Stimulated activated CD4-positive, alpha-beta T cell treated with anti-CD3 and anti-CD28 coated beads, TNF-alpha, amount 100 ng/mL, for 1 hour (primary cell): ENCODE measurements at places on chromosomes 6 and 20.

DNA sequence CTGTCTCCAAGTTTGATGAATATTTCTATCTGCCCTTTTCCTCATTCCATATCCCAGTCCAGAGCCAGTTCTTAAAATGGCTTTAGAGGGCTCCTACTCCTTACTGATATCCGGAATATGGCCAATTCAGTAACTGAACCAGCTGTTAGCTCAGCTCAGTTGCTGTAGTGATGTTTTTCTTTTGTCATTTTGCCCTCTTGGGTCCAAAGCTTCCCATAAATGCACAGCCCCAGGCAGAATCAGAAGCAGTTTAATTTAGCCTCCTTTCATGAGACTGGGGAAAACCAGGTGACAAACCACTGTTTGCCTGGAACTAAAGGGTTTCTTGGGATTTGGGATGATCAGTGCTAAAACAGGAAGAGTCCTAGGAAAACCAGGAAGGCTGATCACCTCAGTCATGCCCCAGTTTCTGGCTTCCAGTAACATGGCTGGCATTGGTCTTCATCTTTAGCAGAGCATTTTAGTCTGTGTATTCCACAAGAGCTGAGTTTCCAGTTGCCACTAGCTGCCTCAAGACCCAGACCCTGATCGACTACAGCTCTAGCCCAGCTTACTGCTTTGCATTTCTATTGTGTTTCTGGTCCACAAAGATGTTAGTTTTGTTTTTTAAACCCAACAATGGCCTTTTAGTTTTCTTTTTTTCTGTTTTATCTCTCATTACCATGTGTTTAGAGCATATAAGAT, 40.6 kb upstream of the REV3L start:
- no peak for DNase-seq

DNA sequence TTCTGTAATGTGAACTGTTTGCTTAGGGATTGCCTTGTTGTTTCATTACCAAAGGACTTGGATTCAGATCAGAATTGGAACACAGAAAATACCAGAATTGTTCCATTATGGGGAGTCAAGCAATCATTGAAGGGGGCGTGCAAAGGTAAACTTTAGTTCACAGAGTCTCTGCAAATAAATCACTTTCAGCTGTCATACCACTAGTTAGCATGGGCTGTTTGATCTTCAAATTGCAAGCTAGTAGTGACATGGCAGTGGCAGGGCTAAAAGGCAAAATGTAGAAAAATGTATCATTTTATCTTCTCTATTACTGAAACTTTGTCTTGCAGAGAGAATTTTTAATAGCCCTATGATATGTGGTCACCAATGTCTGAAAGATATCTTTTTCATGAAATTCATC, 483.2 kb upstream of the NRSN1 start:
- DNase-seq, result no peak

DNA sequence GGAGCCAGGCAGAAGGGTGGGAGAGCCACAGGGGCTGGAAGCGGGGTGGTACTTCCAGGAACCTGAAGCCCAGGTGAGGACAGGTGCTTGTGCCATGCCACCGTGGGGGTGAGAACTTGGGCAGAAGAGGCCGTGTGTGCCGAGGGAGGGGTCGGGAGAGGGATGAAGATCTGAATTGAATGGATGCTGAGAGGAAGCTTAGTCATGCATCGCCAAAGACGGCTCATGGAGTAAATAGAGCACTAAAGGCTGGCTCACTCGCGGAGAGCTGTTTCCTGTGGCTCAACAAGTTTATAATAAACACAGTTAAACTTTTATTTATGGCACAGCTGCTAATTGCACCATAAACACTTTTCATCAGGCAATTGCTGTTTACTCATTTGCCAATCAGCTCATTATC, 21.7 kb upstream of the MYT1 start:
- no peak for DNase-seq

GRCh38 chr6:169200893-169201514, 52.6 kb downstream of the THBS2 start:
- DNase-seq, result no peak

DNA sequence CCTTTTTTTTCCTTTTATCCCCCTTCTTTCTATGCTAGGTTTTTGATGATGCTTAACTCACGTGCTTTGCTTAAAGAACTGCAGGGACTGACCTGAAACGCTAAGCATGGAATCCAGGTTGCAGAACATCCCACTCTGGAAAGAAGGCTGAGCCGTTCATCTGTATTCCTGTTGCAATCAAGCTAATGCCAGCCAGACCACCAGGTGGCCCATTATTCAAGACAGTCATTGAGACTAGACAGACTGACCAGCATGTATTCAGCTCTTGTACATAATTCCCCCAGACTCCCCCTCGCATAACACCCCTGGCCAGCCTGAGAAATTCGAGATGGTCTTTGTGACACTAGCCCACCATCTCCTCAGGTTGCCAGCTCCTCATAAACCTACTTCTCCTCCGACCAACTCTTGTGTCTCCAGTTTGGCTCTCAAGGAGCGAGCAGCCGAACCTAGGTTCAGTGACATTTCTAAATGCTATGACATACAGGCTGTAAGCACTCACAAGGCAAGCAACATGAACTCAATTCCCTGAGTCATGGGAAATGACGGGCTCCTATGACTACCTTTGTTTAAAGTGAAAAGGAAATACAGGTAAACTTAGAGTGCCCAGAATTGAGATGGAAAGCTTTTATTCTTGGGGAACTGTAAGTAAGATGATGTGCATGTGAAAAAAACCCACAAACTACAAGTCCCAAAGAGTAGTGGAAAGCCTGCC, 309.3 kb upstream of the CDYL start:
- no peak for DNase-seq

GRCh38 chr6:7566107-7566506, 23.9 kb upstream of the SNRNP48 start:
- DNase-seq, result no peak

- DNase-seq, result no peak
Measured at GRCh38 chr20:37808233-37809070, 94.5 kb upstream of the VSTM2L start.

DNA sequence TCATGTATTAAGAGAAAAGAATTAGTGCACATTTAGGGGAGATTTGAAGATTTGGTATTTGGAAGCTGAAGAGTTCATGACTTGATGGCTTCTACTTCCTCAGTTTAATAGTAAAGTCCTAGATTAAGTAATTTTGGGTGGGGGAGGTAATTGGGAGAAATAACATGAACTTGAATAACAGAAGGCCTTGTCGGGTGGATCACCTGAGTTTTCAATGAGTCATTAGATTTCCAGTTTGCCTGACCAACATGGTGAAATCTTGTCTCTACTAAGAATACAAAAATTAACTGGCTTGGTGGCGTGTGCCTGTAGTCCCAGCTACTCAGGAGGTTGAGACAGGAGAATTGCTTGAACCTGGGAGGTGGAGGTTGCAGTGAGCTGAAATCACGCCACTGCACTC, 181.0 kb downstream of the GJA1 start:
- DNase-seq, result no peak

DNA sequence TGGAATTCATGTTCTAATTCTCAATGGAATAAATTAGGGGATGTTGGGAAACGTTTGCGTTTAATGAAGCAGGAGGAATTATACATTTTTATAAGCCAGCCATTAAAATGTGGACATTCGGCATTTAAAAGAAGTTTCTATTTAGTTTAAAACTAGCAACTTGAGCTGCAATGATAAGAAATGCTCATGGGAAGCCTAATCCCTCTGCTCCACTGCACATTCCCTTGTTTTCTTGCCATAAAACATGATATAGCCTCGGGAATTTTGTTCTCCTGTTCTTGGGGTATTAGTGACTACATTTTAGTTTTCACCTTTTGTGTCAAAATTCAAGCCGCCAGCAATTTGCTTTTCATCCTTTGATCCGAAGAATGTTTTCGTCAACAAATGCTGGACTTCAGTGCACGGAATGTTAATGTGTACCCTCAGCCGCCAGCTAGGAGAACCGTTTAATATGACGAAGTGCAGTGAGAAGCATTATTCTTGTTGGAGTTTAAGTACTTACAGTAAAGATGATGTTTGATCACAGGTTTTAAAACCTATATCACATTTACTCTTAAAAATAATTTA, 137.9 kb downstream of the HIVEP1 start:
- no peak for DNase-seq

DNA sequence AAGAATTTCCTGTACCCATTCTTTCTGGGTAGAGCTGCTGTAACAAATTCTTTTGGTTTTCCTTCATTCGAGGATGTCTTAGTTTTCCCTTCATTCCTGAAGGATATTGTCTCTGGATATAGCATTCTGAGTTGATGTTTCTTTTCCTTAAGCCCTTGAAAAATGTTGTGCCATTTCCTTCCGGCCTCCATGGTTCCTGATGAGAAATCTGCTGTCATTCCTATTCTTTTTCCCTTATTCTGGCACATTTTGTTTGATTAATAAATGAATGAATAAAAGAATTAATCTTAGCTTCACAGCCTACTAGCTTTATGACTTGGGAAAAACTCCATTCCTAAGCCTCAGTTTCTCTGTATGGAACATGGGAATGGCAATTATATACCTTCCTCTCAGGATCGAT, 173.1 kb downstream of the EYA2 start:
- DNase-seq, result no peak

DNA sequence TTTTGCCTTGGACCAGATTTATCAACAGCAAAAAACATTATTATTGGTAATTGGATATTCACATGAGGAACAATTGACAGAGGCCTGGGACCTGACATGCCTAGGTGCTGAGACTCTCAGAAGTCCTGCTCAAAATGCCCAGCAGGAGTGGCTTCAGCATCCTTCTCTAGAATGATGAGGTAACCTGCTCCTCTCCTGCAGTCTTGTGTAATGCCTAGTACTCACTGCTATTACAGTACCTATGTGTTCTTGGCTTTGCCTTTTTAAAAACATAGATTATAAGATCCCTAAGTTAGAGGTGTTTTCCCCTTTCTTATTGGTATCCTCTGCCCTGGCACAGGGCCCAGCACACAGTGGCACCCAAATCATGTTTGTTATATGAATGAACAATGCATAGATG, 230.9 kb downstream of the PKHD1 start:
- no peak for DNase-seq

- no peak for DNase-seq
Measured at GRCh38 chr6:43091436-43091991, 15.4 kb downstream of the PTK7 start.

GRCh38 chr6:7058250-7058923, 49.4 kb upstream of the RREB1 start:
- no peak for DNase-seq

- DNase-seq, result no peak
Measured at GRCh38 chr6:105324386-105324950, 78.4 kb downstream of the PREP start.

DNA sequence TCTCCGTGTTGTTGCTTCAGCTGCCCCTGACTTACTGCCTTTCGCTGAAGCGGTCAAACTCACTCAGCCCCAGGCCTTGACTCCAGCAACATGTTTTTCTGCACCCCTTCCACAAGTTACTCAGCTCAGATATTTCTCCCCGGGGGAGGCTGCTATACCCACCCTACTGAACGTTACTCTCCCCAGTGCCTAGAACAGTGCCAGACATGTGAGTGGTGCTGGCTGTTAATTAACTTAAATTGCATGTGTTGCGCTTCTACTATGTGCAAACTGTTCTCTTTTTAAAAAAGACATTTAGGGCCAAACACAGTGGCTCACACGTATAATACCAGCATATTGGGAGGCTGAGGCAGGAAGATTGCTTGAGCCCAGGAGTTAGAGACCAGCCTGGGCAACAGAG, 41.2 kb upstream of the DOK5 start:
- no peak for DNase-seq

DNA sequence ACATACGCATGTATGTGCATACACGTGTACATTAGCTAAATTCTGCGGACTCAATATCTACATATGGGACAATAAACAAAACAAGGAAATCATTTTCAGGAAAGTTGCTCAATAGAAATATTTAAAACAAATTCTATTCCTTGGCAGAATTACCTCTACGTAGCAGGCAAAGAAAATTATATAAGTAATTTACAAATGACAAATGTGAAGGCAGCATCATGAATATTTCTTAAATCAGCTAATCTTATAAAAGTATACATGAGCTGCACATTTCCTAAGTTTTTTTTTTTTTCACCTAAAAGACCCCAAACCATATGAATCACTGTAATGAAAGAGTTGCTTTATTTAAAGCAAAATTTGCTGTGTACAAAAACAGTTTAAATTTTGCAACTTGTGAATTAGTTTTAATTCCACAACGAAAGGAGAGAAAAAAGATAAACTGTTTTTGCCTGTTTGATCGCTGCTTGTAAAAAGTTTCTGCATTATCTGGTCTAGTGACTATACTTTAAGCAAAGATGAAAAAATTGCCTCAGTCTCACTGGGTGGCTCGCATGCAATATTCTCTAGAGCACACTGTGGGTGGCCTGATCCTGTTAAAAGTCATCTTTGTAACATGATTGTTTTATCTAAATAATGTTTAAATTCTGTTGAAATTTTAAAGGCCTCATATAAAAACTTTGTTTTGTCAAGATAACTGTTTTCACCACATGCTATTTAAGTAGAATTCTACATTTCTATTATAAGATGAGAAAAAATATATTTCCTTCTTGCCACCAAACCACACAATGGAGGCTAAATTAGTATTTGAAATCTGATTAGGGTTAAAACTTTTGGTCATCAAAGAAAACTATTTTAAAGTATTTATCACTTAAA, 57.1 kb downstream of the HUS1B start:
- no peak for DNase-seq

DNA sequence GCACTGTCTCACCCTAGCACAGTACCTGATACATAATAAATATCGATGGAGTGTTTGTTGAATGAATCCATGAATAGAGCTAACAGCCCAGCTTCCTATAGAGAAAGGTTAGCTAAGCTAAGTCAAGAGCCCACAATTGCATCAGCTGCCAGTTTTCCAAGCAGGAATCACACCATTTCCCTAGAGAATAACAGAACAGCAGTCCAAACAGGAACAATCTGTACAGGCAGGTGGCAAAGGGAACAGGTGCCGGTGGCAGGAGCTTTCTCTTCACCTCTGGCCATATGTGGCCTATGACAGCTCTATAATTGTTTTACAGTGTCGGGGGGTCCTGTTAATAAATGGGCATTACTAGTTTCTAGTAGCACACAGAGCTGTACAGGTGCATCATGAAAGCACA, 38.8 kb downstream of the ISM1 start:
- no peak for DNase-seq

DNA sequence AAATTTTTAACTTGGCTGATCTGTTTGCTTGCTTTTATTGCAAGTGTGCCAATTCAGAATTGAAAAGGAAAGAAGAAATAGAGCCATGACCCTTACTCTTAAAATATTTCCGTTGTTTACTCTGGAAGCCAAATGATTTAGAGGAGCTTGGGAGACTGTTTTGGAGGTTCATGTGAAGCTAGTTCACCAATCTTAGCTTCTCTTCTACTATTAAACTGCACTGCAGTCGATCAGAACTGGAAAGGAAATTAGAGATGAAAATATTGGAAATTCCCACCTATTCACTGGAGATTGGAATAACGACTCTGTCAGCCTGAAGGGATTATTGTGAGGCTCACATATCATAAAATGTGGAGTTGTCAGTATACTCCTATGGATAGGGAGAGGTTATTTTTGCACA, 81.8 kb downstream of the MLIP start:
- DNase-seq, result no peak
